ENCODE measurements at places on chromosomes 7 and 10. TPM values are rescaled to one million over a fixed set of nuclear protein-coding genes. Genes with fewer than 3 reads are reported as not detected.

Gene CPEB3
- polyA plus RNA-seq, result 3.6 TPM

Gene NOBOX
- polyA plus RNA-seq, result not detected

GRCh38 chr10:132263866-132264265, 43.9 kb downstream of the STK32C start:
- no peak for DNase-seq

- DNase-seq, result peak; percentile 78
Observed at GRCh38 chr10:117537436-117537903, 5.1 kb upstream of the EMX2 start.

DNA sequence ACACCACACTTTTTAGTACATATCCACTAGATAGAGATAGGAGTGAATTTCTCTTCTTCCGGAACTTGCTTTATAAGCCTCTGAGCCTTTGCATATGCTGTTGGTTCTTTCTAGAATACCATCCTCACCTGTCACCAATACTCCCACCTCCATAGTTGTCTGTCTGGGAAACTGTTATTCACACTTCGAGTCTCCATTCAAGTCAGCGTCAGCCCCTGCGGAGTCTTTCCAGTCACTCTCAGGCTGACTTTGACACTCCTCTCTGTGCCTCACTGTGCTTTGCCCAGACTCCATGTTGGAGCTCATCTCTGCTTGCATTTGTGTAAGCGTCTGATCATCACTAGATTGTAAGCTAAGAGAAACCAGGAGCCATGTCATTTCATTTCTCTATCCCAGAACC, 66.5 kb upstream of the NRBF2 start:
- no peak for DNase-seq

Data from muscle of back (tissue), 13 donors.